CD4-positive, alpha-beta T cell treated with Interleukin-6 for 4 hours (primary cell): ENCODE measurements at places on chromosomes 5 and 9.

- no peak for DNase-seq
Observed at GRCh38 chr9:101791533-101791932, 53.1 kb upstream of the GRIN3A start.

- DNase-seq, result no peak
Observed at GRCh38 chr9:109046346-109046745, 33.0 kb upstream of the CTNNAL1 start.

DNA sequence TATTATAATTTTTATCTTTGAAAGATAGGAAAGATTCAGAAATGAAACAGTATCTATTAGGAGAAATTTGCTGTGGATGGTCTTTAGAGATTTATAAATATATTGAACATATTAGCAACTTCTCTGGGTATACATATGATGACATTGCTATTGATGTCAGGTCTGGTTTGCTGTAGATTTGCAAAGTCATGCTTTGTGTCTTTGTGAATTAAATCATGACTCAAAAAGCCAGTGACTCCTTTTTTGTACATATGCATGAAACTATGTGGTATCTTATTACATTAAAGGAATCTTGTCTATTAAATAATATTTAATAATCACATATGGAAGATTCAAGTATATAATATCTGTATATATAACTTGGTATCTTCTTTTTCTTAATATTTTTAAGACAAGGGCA lies 141.9 kb downstream of the ST8SIA4 start:
- no peak for DNase-seq

DNA sequence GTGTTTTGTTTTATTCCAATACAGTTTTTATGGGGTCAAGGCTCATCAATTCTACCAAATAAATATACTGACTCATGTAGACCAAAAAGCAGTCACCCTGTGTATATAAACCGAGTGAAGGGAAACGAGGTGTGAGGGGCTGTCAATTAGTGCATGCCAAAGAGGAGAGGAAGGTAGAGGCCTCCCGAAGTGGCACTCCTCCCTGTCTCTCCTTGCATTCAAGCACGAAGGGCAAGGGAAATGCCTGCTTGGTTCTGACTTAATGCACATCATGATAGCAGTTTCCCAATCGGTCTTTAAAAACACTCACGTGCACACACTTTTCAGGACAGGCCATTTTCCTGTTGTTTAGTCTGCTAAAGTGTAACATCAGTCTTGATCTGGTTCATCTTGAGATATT lies 125.6 kb upstream of the SLCO6A1 start:
- no peak for DNase-seq

GRCh38 chr5:110386782-110387181 lies 339.7 kb downstream of the TMEM232 start:
- no peak for DNase-seq

DNA sequence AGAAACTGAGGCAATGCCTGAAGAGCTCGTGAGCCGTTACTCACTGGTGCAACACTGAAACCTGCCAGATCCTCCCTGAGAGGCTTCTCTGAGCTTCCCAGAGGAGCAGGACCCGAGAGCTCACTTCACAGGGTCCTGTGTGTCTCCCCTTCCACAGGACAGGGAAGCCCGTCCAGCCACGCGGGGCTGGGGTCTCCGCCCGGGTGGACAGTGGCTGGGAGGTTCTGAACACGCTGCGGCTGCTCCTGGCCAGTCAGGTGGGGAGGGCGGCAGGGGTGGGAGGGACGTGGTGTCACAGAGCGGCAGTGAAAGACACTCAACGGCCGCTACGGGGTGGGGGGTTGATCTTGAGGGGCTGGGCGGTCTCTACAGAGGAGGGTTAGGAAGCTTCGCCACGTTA lies 290 bp upstream of the ZDHHC11 start:
- DNase-seq, result no peak

DNA sequence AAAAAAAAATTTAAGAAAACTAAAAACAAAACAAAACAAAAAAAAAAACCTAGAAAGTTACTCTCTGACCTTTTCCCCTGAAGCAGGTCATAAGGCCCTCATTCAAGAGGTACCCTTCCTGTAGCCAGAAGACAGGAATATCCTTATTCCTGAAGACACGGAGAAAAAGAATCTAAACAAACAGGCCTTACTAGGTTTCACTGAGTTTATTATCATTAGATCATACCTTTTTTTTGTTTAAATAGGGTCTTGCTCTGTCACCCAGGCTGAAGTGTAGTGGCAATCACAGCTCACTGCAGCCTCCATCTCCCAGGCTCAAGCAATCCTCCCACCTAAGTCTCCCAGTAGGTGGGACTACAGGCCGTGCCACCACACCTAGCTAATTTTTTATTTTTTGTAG lies 11.7 kb upstream of the CDKN2AIPNL start:
- DNase-seq, result no peak

GRCh38 chr9:98365781-98366180 lies 110.3 kb upstream of the TBC1D2 start:
- DNase-seq, result no peak
